ENCODE measurements at places on chromosomes 7 and 10.

DNA sequence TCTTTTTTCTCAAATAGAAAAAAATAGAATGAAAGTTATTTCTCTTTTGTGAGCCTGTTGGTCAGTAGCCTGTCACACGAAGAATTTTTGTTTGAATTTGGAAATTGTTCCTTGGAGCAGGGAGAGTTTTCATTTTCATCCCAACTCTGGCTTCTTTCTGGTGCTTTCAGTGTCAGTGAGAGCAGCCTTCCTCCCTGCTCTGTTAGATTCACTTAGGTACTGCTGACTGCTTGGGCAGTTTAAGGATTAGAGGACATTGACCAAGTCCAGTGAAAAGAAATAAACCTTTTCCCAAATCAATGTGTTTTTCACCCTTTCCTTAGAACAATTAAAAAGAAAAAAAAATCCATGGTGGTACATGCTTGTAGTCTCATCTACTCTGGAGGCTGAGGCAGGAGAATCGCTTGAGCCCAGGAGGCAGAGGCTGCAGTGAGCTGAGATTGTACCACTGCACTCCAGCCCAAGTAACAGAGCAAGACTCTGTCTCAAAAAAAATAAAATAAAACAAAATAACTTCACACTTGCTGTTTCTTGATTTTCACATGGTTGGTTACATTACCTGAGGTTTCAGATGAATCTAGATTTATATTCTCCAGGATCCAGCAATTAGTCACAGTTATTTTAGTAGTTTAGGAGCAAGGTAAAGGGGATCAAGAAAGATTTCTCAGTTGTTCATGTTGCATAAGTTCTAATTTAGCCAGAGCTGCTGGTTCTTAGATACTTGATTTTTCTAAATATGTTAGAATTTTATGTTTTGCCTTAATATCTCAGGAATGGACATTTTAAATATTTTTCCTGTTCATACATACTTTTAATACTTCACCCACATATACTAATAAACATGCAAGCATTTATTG lies 63.1 kb downstream of the ZNRF2 start:
- DNase-seq, result no peak

GRCh38 chr7:88449410-88449809 lies 142.7 kb upstream of the STEAP4 start:
- DNase-seq, result no peak

GRCh38 chr10:96565774-96566173 lies 21.0 kb downstream of the TM9SF3 start:
- DNase-seq, result no peak

DNA sequence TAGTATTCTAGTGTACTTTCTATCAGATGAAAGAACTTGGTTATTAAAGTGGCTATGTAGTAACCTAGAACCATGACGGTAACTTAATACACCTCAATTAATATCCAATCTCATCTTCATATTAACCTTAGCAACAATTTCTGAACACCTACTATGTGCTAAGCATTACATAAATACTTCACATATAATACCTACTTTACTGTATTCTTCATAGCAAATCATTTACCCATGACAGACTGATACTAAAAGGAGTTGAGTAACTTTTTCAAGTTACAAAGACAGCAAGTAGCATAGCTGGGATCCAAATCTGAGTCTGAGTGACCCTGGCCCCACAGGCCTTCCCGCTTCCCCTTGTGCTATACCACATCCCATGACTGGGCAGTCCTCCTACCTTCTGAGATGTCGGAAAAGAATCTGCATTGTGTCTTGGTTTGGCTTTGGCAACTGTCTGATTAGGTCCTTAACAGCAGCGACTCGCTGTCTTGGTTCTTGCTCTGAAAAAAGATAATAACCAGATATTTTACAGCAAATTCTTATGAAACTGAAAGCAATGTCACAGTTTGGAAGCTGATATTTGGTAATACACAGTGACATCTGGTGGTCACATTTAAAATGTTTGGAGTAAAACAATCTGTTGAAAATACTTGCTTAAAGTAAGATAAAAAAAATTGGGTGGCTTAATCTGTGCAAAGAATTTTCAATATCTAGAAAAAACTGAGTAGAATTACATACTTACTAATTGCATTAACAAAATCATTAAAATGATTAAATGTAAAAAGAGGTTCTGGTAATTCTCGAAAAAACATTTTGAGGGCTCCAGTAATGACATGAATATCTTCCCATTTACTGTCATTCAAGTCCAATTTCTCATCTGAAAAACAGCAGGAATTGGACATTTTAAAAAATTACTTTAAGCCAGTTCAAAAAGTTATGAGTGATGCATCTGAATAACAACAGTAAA lies 120.1 kb downstream of the ARHGAP12 start:
- peak; percentile 8 for DNase-seq

DNA sequence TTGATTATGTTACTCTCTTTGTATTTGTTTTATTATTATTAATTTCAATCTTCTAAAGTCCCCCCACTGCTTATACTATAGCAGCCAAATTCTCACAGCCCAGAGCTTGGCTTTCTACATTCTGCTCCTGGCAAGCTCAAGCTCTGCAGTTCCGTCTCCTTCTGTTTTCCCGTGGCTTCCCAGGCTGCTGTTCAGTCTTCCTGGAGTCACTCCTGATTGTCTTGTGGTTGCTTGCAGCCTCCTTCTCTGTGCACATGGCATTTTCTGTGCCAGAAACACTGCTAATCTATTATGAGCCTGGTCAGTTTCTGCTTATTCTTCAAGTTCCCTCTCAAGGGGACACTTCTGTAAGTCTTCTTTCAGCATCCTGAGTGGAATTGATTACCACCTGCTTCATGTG lies 533.7 kb upstream of the IGFBP3 start:
- DNase-seq, result no peak

- no peak for DNase-seq
These were observed 29.7 kb downstream of the HOXA1 start for GRCh38 chr7:27066148-27066547.

GRCh38 chr7:99001482-99002147 lies 123.3 kb downstream of the TRRAP start:
- DNase-seq, result no peak

GRCh38 chr7:116271963-116272886 lies 61.9 kb downstream of the TES start:
- DNase-seq, result no peak

- DNase-seq, result no peak
These were observed 228.5 kb downstream of the ADK start for GRCh38 chr10:74379474-74379873.

GRCh38 chr7:25454020-25454419 lies 225.7 kb upstream of the NPVF start:
- DNase-seq, result no peak

- no peak for DNase-seq
These were observed 58.7 kb downstream of the INPP5F start for GRCh38 chr10:119784340-119785067.

- no peak for DNase-seq
These were observed 63.7 kb downstream of the TACC2 start for GRCh38 chr10:122052701-122053100.

DNA sequence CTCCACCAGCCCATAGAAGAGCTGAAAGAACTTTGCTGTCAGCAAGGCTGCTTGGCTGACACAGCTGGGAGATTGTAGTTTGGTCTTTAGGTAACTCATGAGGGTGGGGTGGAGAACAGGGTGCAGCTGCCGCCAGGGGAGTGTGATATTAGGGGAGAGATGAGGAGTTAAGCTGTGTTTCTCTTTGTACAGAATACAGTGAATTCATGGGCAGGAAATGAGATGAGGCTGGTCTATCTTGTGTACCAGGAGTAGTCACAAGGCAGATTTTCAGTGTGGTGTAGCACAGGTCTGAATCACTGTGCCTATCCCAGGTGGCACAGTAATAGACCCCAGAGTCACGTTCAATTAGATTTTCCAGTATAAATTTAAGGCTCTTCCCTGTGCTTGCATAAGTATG lies 56.6 kb upstream of the TARP start:
- no peak for DNase-seq

GRCh38 chr10:34690383-34691049 lies 124.6 kb downstream of the PARD3 start:
- no peak for DNase-seq

DNA sequence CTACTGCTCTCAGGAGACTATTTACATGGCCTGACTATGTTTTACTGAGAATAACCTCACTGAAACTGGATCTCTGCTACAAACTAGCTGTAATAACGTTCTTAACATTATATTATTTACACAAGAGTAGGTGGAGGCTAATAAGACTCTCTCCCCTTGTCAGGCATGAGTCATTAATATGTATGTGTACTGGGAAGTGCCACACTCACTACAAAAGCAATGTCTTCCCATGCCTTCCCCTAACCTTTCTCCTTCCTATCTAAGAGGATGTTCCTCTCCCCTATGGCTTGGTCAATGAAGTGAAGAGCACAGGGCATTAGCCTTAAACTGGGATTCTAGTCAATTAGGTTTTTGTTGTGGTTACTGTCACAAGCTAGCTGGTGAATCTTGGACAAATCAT lies 147.9 kb downstream of the DGKB start:
- no peak for DNase-seq

DNA sequence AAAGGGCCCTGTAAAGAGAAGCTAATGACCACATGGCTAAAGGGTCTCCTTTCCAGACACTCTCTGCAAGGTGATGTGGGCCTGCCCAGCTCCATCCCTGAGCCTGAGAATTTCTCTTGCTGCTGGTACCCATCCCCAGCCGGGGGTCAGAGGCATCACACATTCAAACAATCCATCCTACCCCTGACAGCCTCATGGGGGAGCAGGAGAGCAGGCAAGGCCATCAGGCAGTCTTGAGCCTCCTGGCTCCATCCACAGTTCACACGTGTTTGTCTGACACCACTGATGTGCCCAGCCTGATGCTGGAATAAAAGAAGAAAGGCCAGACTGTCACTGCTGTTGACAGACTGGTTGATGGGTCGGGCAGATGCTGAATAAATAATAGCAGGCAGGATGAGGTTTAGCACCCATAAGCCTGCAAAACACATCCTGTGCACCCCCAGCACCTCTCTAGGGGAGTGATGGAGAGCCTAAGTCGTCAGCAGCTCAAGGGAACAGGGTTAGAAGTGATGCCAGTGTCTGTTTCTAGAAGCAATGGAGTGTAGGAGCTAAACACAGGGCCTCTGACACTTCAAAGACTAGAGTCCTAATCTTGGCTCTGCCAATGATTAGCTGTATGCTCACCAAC lies 43.5 kb downstream of the TLL2 start:
- peak; percentile 85 for DNase-seq

- DNase-seq, result no peak
These were observed 42.1 kb downstream of the ARHGAP21 start for GRCh38 chr10:24681572-24682088.

DNA sequence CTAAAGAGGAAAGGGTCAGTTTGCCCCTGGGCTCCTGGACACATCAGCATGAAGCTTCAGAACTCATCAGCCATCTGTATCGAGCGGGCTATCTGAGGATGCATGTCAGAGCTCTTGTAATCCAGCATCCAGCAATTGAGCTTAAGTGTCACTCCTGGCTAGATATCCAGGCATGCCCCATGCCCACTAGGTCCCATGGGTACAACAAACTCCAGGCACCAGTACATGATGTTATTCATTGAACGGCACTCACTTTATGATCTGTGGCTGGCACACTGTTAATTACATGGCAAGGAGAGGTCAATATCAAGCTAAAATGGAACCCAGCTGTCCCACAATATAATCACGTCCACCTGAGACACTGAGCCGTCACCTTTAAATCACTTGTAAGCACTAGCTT lies 274.2 kb downstream of the ELMO1 start:
- no peak for DNase-seq

DNA sequence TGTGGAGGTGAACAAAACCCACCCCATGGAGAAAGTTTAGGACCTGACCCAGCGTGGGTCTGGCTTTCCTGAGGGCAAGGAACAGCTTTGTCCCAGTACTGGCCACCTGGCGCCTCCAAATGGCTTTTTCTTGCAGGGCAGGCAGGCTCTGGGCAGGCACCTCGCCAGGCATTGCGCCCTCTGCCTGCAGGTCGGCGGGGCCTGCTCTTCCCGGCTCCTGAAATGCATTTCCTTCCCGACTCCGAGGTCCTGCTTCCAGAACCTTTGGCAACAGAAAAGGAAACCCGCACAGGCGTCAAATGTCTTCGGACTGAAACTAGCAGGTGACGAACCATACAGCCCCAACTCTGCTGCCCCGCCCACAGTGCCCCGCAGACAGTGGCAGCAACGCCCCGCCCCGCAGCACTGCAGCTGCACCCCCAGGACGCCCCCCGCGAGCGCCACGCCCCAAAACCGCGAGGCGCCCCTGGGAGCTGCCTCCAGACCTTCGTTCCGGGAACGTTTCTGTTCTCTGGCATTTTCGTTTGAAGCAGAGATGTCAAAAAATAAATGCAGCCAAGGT lies 65.5 kb downstream of the C10orf143 start:
- peak; percentile 69 for DNase-seq

DNA sequence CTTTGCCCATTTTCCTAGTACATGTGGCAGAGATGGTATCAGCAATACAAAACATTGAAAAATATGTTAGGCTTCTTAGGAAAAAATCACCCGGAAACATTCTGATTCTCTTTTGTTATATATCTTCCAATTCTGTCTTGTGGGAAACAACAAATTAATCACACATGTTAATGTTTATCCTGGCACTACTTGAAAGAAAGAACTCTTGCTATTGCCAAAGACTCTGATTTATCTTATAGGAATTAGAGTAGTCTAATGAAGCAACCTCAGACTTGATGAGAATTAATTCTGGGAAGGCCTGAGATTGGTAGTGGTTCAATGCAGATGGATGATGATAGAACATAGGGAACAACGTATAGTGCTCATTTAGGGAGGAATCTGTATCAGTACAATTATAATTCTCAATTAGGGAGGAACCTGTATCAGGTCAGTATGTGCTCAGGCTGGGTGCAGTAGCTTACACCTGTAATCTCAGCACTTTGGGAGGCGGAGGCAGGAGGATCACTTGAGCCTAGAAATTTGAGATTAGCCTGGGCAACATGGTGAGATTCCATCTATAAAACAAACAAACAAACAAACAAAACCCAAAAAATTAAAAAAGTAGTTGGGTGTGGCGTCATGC lies 50.7 kb downstream of the TAS2R16 start:
- no peak for DNase-seq

- DNase-seq, result no peak
These were observed 67.3 kb upstream of the PFKP start for GRCh38 chr10:3000048-3000447.

GRCh38 chr7:1951159-1951536 lies 281.1 kb downstream of the ELFN1 start:
- no peak for DNase-seq

DNA sequence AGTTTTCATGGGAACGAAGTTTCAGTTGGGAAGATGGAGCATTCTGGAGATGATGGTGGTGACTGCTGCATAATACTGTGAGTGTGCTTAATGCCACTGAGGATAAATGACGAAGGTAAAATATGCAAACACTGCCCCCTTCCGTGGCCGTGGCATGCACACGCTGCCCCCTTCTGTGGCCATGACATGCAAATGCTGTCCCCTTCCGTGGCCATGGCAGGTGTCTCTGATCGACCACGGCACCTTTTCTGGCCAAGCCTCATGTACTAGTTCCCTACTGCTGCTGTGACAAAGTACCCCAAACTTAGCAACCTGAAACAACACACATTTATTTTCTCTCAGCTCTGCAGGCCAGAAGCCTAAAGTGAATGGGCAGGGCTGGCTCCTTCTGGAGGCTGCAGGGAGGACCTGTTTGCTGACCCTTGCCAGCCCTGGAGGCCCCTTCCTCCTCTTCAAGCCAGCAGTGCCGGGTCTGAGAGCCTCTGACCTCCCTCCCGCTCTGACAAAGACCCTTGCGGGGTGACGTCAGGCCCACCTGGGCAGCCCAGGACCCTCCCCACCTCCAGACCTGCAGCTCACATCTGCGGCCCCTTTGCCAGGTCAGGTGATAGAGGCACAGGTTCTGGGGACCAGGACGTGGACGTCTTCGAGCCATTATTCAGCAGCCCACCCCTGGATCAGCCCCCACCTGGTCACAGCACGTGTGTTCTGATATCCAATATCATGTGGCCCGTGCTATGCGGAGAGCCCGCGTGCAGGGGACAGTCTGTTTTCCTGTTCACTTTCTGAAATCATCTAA lies 82.0 kb downstream of the MICALL2 start:
- DNase-seq, result no peak
